Erythroblast (primary cell): ENCODE measurements at places on chromosomes 11 and 22.

- DNase-seq, result no peak
Measured at GRCh38 chr11:78231962-78232501, 43.3 kb downstream of the USP35 start.

DNA sequence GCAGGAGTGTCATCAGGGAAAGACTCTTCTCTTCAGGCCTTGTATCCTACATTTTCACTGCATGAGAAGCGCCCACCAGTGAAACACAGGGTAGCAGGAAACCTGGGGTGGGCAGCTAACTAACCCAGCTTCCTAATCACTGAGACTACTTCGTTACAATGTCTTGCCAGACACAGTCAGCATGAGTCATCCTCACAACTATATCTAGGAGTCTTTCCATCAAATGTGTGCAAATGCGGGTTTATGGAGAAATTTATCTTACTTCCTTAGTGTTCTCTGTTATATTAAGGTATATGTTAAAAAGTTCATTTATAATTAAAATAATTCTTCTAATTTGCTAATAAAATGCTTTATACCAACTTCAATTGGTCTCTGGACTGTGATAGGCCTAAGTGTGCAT is 79.9 kb upstream of the RAB1B start:
- peak; percentile 7 for DNase-seq

GRCh38 chr11:94525546-94526324 is 13.5 kb downstream of the C11orf97 start:
- no peak for DNase-seq

DNA sequence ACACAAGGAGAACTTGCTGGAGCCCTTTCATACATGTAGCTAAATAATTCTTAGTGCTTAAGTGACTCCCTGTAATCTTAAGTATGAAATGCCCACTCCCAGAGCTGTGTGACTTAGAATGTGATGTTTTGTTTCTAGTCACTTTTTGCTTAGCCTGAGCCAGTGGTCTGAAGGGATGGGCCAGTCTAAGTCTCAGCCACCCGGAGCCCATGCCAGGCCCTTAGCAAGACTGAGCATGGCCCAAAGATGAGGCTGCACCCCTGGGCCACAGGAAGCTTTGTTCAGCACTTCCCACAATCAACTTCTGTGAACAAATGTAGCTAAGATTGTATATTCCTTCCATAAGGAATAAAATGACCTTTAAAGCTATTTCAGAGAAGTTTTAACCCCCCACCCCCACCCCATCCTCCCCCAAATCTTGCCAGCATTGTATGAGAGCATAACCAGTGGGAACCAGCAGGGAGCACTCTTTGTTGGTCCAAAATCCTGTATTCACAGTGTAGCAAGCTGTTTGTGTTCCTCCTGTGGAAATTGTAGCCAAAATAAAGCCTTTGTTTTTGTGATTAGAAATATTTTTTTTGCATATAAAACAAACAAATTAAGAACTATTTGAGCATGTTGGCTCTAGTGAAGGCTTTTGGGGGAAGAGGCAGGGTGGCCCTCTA is 73.8 kb upstream of the GAL start:
- no peak for DNase-seq

DNA sequence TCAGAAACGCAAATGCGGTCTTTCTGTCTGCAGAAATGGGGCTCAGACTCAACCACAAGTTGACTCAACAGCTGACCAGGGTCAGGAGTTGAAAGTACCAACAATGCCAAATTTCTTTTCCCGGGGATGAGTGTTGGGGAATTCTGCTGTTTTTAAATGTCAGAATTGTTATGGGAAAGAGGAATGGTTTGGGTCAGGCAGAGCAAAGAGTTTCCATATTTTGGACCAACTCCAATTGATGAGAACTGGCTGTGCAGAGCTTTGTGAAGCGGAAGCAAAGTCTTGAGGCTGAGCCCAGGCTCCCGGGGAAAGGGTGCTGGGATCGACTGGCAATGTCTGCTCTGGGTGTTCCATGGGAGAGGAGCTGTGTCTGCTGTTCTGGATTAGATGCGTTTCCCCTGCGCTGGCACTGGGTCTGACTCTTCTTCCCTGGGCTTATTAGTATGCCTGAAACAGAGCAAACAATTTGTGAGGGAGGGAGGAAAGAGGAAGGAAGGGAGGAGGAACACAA is 36.2 kb downstream of the TXN2 start:
- no peak for DNase-seq

- DNase-seq, result no peak
Measured at GRCh38 chr22:46390105-46390651, 54.7 kb downstream of the TRMU start.

GRCh38 chr22:33438273-33438672 is 380.1 kb upstream of the SYN3 start:
- no peak for DNase-seq
